ENCODE measurements at places on chromosomes 7 and 10.

DNA sequence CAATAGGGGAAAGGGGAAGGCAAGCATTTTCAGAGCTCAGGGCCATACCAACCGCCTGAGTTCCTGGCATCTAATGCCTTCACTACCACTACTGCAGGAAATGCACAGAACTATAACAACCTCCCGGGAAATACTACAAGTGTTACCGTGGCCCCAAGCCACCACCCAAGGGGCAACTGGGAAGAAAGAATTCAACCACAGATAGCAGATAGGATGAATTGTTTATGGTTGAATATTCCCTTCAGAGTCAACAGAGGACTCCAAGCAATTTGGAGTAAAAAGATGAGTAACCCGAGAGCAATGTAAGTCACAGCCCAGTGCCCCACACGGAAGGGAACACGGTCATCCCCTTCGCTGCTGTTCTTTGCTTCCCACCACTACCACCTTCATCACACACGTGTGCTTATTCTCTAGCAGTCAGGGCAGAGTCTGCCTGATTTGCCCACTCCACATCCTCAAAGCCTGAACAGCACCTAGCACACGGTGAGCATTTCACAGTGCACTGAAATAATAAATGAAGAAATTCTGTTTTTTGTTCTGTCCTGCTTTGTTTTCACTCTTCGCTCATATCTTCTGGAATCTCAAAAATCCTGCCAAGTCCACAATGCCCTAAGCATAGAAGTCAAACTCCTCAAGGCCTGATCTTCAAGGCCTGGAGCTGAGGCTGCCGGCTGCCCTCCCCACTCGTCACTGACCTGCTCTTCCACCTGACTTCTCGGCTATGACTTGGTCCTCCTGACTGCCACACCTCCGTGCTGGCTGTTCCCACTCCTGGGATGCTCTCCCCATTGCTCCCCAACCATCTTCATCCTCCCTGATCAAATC, 221.1 kb downstream of the KCNMA1 start:
- DNase-seq = no peak

DNA sequence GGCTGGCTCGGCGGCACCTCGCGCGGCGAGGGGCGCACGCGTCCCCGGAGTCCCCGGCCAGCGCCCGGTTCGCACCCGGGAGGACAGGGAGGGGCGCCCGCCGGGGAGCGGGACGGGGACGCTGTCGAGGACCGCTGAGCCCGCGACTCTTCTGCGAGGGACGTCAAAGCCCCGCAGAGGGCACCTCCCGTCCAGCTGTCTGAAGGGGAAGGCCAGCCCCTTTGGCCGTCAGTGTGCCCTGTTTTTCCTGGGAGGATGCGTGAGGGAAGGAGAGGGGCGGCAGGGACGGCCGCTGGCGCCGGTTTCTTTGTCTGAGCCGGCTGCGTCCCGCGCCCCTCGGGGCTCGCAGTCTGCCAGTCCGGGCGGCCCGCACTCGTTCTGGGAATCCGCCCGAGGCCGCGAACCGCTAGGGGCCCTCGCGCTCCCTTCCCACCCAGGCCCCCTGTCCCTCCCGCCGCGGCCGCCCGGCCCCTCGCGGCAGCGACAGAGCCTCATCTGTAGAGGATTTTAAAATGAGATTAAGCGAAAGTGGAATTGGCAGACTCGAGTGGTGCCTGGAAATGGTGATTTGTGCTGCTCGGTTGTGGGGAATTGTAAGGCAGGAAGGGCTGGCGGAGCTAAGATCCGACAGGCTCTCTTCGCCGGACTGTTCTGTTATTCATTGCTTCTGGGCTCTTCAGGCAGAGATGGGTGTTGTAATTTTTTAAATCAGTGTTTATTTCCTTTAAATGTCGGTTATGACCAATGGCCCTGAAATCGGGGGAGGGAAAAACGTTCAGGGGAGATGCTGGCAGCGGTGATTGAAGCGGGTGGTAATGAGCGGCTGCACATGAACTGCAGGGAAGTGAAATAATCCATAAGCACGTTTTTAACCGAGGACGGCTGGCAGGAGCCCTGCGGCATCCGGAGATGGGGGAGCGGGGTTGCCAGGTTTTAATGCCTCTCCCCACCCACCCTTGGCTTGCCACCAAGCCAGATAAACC, 618 bp upstream of the RELN start:
- DNase-seq = no peak

DNA sequence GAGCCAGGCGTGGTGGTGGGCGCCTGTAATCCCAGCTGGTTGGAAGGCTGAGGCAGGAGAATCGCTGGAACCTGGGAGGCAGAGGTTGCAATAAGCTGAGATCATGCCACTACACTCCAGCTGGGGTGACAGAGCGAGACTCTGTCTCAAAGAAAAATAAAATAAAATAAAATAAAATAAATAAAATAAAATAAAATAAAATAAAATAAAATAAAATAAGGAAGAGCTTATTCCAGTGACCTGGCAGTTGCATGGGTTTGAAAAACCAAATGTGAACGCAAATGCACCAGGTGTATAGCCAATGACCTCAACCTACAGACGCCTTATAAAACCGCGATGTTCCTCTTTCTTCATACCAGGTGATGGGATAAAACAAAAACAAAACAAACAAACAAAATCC, 995.7 kb downstream of the TYW1 start:
- DNase-seq = no peak

DNA sequence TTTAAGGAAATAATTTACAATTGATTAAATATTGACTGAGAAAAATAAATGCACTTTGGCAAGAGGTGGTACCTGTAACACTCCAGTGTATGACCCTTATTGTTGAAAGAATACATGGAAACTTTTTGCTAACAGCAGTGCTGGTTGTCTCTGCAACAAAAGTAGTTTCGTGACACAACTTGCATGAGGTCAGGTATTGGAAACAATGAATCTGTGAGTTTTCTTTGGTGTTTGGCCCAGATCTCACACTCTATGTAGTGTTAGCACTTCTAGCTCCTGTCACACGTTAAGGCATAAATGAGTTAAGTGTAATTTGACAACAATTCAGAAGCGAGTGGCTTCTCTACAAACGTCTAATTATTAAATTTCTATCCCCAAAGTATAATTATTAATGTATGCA, 137.7 kb upstream of the MDFIC start:
- DNase-seq = no peak

DNA sequence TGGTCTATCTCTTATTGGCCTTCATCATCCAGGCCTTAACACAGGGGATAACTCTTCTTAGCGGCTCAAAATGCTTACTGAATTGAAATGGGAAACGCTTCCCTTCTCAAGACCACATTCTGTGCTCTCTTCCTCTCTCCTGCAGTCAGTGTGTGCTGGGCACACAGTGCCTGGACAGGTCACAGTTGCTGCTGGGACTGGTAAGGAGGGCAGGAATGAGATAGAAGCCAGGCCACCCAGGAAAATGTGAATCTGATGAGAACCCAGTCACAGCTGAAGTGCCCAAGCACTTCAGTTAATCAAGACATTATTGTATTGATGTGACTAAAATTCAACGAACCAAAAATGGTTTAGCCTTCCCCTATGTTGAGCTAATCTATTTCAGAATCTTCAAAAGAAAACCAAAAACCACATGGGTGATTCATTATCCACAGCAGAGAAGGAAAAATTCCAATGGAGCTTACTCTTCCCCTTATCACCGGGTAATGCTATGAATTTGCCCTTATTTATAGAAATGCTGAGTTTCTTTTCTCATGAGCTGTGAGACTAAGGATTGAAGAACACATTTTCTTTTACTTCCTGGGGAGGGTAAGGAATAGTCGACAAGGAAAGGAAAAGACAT, 41.2 kb upstream of the PLPP4 start:
- no peak for DNase-seq

GRCh38 chr7:25669281-25669781, 441.0 kb upstream of the NPVF start:
- no peak for DNase-seq

GRCh38 chr7:102821994-102822747, 73.4 kb downstream of the FAM185A start:
- no peak for DNase-seq

GRCh38 chr10:71314028-71314693, 4.9 kb upstream of the SLC29A3 start:
- DNase-seq = peak; percentile 53

DNA sequence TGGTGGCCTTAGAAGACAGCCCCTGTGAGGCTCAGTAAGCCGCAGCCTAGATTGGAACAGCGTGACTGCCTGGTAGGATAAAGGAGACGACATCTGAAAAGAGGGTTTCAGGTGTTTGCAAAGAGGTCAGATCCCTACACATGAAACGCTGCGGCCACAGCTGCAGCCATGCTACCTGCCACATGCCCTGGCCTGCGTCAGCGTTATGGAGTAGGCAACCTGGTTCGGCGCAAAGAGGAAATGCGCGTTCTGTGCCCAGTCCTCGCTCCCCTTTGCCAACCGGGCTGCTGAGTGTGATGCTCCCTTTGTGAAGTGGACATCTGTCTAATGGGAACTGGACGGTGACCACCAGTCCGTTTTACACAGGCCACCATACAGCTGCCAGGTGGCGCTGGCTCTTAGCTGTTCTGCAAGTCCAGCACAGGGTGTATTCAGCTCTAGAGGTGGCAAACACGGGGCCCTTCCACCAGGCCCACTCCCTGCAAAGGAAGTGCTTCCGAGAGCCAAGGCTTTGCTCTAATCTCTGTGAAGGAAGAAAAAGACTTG, 160.3 kb downstream of the CELF2 start:
- no peak for DNase-seq

- DNase-seq = no peak
These were observed 231.3 kb downstream of the LRMDA start for GRCh38 chr10:75662715-75663114.

GRCh38 chr7:52958621-52959140, 76.8 kb upstream of the POM121L12 start:
- no peak for DNase-seq

DNA sequence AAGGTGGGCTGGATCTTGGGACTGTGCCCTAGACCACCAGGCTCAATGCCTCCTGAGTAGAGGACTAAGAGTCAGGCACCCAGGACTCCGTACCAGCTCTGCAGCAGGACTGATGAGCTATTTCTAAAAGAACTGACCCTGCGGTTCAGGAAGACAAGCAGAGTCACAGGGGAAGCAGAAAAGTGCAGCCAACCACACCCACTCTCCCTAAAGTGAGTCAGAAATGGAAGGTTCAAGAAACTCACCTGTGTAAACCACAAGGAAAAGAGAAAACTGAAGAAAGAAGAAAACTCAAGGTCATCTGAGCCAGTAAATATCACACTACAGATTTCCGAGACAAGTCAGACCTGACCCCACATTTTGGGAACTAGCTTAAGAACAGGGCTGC, 2.5 kb downstream of the PARP12 start:
- no peak for DNase-seq

GRCh38 chr10:121352231-121352855, 245.9 kb downstream of the FGFR2 start:
- DNase-seq = no peak

GRCh38 chr10:5552376-5553321, 27.9 kb downstream of the CALML3 start:
- DNase-seq = no peak

DNA sequence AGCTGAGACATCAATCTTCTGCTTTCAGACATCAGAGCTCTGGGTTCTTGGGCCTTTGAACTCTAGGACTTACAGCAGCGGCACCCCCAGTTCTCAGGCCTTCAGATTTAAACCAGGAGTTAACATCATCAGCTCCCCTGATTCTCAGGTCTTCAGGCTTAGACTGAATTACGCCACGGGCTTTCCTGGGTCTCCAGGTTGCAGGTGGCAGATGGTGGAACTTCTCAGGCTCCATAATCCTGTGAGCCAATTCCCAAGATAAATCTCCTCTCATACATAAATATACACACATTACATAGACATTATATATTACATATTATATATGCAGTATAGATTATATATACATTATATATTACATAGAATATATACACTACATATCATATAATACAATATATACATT, 408.9 kb upstream of the AUTS2 start:
- no peak for DNase-seq

DNA sequence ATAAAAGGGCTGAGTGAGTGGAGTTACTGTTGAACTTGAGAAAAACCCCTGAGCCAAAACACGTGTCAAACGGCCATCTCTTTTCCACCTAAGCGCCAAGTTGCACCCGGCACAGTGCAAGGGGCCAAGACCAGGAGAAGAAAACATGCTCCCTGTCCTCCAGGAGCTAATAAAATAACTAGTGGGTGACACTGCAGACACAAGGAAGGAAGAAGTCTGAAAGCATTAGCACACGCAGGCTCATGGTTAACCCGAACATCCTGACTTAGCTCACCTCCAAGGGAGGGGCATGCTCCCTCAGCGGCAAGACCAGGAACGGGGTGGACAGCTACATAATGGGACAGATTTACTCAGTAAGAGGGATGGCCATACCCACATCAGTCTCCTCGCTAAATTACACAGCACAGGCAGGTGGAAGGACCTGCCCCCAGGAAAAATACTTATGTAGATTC, 65.0 kb downstream of the PIP4K2A start:
- DNase-seq = no peak

GRCh38 chr7:152660021-152660420, 15.9 kb downstream of the XRCC2 start:
- DNase-seq = no peak

- DNase-seq = no peak
These were observed 115.2 kb downstream of the RNLS start for GRCh38 chr10:88467835-88468485.

DNA sequence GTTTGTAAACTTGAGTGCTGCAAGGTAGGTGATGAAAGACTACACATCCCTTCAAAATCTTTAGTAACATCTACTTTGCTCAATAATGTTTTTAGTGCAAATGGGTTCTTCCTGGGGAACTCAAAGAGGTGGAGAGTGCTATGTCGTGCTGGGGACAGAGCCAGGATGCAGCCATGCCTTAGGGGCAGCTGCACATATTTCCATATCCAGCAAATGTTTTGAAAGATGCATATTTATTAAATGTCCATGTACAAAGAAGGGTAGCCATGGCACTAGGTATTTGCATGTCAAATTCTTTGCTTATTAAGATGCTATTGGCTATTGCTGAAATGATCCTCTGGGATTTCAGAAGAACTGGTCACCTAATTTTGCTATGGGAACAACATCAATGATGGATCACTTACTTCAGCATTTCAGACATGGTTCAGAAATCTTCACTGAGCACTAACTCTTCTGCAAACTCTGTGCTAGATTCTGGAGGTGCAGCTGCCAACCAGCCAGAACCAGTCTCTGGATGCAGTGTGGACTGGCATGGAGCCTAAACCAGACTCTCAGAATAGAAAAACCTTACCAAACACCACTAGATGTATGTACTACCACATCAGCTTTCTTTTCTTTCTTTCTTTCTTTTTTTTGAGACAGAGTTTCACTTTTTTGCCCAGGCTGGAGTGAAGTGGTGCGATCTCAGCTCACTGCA, 31.7 kb upstream of the DNMBP start:
- DNase-seq = no peak
